ENCODE measurements at places on chromosomes 2 and 18.
A peak's percentile ranks its signal among the peaks of the same experiment; 100 is the strongest.

DNA sequence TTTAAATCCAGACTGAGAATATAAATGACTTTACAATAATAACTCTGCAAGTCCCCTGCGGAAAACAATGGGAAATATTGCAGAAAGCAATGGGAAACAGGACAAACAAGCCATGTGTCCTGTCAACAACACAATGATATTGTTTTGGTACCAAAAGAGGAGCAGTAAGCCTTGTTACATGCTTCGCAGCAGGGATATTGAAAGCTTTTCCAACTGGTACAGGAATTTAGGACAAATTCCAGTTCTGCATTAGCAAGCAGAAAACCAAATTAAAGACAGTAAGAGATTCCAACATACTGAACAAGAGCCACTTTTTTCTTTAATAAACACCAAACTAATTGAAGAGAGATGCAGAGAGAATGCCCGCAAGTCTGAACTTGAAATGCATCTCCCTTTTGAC lies 30.0 kb downstream of the FRZB start:
- no peak for DNase-seq

DNA sequence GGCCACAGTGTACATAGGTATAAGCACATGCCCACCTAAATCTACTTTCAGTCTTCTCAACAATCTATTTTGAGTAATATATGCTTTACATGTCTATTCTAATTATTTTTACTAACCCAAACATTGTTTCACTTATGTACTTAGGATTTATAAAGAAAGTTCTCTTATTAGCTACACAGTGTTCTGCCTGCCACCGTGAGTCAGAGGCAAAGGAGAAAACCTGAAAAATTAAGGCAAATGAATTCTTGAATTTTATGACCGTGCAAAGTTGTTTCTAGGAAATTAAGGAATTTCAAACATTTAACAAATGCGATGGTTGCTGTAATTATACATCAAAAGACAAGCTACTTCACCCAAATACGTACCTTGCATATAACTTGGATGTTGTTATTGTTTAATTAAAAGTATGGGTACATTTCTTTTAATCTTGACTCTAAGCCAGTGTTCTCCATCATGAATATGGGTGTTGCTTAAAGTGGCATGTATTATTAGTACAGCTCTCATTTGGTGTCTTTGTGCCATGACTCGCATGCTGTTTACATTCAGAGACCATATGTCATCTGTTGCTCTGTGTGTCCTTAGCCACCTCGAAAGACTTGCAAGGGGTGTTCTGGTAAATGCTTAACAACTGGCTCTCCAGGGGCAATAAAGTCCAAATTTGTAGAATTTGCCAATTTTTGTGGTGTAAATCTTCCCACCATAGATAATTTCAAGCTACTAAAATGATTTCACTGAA lies 154.3 kb upstream of the FN1 start:
- no peak for DNase-seq

GRCh38 chr2:150030436-150031190 lies 443.0 kb upstream of the MMADHC start:
- DNase-seq = no peak

DNA sequence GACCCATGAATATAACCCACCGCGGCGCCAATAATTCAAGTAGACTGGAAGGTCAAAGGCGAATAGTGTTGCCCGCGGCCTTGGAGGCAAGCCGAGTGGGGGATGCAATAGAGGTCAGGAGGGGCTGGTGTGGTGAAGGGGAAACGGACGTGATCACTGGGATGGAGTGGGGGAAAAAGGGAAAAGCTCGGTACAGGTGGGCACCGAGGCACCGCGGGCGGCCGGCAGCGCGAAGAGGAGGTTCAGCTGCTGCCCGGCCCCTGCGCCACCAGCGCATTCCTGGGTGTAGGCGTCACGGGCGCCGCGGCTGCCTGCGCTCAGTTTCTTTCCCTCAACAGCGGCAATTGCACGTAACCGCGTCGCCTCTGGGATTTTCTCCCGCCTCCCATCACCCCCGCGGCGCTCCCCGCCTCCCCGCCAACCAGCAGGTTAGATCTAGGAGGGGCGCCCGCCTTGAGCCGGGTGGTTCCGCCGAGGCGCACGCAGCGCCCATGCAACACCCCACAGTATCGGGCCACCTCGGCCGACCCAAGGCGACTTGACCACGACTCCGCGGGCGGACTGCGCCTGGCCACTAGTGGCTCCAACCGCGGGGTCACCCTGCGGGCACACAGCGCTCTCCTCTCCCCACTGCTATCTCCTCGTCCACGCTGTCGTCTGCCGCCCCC lies 1.5 kb downstream of the RND3 start:
- peak; percentile 58 for DNase-seq

- no peak for DNase-seq
These were observed 163.6 kb upstream of the SLC39A10 start for GRCh38 chr2:195493416-195493815.

DNA sequence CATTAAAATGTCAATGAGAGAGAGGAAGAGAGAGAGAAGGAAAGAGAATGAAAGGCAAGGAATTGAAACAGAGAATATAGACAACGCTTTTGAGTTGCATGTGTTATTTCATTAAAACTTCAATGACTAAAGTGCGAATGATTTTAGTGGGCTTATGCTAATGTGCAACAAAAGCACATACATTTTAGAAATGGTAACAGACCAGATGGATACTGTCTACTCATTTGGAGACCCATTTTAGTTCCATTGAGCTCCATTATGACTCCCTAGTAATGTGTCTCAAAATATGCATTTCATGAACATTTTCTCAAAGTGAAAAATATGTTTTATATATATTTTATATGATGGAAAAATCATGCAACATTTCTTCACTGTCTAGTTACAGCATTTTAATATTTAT lies 622.2 kb upstream of the GCFC2 start:
- no peak for DNase-seq

GRCh38 chr2:42872721-42873120 lies 80.3 kb upstream of the HAAO start:
- DNase-seq = no peak

- no peak for DNase-seq
These were observed 148.6 kb downstream of the WDR7 start for GRCh38 chr18:56799756-56800155.

- DNase-seq = no peak
These were observed 6.5 kb downstream of the NBAS start for GRCh38 chr2:15554525-15555218.

DNA sequence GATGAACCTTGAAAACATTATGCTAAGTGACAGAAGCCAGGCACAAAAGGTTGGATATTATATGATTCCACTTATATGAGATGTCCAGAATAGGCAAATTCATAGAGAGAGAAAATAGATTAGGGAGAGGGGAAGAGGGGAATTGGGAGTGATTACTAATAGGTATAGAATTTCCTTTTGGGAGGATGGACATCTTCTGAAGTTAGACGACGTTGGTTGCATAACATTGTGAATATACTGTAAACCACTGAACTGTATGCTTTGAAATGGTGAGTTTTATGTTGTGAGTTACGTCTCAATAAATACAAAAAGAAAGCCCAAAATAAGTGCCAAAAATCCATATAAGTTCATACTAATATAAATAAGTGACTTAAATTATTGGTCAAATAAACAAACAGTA lies 18.6 kb upstream of the CYP26B1 start:
- DNase-seq = no peak

DNA sequence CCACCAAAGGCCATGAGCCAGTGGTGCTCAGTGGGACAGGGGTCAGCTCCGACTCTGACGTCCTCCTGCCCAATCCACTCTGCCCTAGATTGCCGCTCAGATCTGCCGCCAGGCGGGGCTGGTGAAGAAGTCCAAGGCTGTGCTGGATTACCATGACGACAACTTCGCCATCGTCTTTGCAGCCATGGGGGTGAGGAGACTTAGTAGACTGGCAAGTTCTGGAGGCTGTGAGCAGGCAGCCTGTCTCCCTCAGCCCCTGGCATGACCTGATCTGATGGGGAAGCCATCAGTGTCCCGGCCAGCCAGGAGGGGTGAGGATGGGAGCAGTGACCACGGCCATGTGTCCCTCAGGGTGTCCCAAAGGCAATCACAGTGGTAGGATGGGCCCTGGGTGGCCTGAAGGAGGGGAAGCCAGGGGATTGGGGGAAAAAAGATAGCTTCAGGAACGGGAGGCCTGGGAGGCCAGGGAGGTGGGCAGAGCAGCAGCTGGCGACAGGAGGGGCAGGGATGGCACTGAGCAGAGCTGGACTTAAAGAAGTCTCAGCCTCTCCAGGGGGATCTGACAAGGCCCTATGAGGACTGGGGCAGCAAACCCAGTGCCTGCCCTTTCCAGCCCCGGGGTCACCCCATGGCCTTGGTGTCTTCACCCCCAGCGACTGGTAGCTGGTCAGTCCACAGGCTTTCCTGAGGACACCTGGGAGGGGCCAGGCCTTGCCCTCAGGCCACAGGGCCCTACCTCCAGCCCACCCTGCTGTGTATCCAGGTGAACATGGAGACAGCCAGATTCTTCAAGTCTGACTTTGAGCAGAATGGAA lies 17.4 kb upstream of the ANKRD53 start:
- no peak for DNase-seq

- DNase-seq = no peak
These were observed 116.9 kb downstream of the ERBB4 start for GRCh38 chr2:212421556-212422334.

- peak; percentile 74 for DNase-seq
These were observed 12.8 kb downstream of the ATP6V1B1 start for GRCh38 chr2:70948337-70949003.

DNA sequence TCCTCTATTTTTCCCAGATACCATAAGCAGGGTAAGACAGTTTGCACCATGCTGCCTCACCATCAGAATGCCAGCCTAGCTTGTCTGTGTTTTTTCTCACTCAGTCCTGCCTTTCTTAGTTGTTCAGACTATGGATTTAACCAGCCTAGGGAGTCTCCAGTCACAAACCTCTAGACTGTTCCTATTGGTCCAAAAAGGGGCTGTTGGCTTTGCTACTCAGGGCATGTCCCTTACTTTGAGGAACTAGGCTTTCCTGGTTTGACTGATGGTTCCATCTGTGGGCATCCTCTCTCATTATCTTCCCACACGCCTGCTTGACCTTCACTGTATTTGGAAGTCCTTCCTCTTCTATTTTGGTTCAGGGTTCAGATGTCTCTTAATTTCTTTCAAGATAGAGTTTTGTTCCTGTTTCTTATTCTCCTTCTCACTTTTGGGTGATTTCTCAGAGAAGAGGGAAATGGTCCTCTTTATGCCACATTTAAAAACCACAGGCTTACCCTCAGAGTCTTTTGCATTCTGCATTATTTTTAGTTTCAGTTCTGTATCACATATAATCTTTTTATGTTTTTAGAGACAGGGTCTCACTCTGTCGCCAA lies 31.3 kb upstream of the TMEM131 start:
- DNase-seq = no peak

- DNase-seq = peak; percentile 12
These were observed 140.4 kb upstream of the VRK2 start for GRCh38 chr2:57906152-57906732.

DNA sequence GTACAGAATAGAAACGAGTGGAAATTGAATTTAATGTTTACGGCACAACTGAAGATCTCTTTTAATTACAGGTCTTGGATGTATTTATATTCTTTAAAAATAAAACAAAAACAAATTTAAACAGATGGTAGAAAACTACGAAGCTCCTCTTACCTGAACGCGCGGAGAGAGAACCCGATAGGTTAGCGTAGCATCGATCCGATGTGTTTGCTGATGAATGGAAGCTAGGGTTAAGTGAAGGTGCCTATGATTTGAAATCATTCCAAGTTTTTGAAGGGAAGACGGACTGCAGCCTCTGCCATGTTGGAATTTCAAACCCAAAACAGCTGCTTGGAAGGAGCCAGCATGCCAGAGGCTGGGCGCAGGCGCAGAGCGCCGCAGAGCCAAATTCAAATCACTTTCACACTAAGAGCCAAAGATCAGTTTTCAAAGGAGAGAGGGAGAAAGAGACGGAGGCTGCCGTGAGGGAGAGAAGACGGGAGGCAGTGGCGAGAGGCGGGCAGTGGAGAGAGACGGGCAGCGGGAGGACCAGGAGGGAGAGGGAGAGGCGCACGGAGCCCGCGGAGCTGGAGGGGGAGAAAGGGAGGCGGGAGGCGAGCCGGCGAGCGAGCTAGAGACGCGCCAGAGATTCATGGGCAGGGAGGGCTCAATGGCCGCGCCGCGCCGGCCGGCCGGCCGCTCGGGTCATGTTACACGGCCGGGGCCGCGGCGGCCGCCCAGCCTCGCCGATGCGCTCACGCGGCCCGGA lies at the start of gene FIGN:
TSS of gene FIGN (minus strand) at position 324 of the 748 bp plus-strand sequence. CDS start 1,081 bp downstream, outside the sequence.
- DNase-seq = peak; percentile 50

DNA sequence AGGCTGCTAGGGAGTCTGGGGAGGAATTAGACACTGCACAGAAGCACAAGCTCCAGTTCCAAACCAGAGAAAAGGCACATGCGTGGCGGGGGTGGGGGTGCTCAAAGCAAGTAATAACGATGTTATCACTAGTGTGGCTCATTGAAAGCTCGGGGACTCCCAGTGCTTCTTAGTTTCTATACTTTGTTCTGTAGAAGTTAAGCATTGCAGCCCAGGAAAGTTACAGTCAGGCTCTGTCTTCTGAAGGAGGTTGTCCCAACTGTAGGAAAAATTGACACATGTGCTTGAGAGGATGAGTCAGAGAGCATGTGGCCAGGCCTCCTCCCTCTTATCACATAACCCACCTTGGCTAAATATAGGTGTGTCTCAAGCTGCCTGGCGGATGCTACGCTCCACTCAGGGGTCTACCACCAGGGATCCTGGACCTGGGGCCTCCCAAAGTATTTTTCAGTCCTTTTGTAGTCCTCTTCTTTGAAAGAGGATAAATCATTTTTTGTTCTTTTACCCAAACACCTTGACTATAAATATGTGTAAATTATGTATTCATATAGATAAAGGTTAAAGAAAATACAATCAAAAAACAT lies 3.8 kb downstream of the GALNT5 start:
- DNase-seq = no peak

DNA sequence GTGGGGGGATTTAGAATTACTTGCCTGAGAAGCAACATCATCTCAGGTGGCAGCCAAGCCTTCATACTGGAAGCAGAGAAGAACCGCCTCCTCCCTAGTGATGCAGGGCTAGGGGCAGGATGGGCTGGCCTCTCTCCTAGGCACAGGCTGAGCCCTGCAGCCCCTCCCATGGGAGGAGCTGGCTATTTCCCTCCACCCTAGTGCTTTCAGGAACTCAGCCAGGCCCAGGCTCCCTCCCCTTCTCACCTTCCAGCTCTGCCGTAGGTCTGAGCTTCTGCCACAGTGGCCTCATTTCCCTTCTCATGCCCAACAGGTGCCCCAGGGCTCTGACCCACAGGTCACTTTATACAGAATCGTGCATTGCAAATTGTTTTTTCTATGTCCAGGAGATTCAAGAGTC lies 31.0 kb downstream of the CENPA start:
- DNase-seq = peak; percentile 66
